IPS DF 6.9 (cell line): ENCODE measurements at places on chromosomes 6 and 20.

- H3K27ac ChIP-seq = no peak overlapping the region
- H3K4me3 ChIP-seq = no peak overlapping the region
- H3K36me3 ChIP-seq = no peaks in the 10 kb centered on the region; the same call in 1 of the 2 replicates
Measured at GRCh38 chr6:451847-452246, 60.3 kb downstream of the IRF4 start.

- no peaks in the 10 kb centered on the region for H3K4me1 ChIP-seq
- no peak overlapping the region for H3K4me3 ChIP-seq
- no peaks in the 10 kb centered on the region for H3K36me3 ChIP-seq
- H3K27ac ChIP-seq = no peak overlapping the region
- DNase-seq = no peak
Measured at GRCh38 chr6:46271107-46271506, 100.3 kb upstream of the ENPP5 start.

DNA sequence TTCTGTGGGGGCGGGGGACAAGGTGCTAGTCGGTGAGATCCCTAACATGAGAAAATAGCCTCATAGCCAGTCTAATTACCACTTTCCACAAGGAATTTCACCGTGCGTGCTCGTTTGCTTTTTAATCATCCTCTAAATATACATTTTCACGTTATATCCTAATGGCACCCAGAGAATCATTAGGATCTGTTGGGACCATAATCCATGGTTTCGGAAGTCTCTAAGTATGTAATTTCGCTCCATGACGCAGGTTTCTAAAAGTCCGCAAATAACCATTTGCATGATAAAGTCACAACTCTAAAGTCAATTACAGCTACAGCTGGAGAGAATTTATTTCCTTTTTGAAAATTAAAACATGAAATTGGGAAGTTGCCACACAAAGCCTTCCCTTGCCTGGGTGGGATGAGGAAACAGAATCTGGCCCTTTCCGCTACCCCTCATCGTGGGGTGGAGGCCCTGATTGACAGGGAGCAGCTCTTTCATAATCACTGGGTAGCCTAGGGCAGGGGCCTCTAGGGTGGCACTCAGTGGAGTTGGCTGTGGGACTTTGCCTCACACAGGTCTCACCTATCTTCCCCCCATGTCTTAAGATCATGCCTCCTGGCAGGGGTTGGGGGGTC lies 81.9 kb downstream of the LRFN2 start:
- no peak overlapping the region for H3K27ac ChIP-seq
- peaks cover 1% of the 10 kb centered on the region; the same call in 1 of the 2 replicates for H3K4me1 ChIP-seq
- H3K4me3 ChIP-seq = no peak overlapping the region
- no peaks in the 10 kb centered on the region for H3K27me3 ChIP-seq
- no peak for DNase-seq

DNA sequence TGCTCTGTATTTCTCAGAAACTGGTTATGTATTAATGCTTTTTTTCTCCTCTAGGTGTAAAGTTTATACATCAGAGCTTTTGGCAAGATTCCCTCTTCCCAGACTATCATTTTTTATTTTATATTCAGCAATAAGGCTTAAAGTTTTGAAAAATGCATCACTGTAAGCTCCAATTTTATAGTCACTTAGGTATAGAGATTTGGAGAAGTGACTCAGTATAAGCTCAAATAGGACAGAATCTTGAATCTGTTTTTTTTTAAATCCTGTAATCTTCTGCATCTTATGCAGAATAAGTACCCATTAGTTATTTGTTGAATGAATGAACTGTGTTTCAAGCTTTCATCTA lies 1.0 kb downstream of the NCOA7 start:
- no peak for DNase-seq
- H3K27me3 ChIP-seq = no peaks in the 10 kb centered on the region
- H3K36me3 ChIP-seq = no peaks in the 10 kb centered on the region
- peaks cover 1% of the 10 kb centered on the region for H3K4me1 ChIP-seq

GRCh38 chr6:27296106-27296783 lies 15.8 kb downstream of the POM121L2 start:
- no peak for DNase-seq
- H3K36me3 ChIP-seq = no peaks in the 10 kb centered on the region
- no peak overlapping the region for H3K27ac ChIP-seq
- peak overlapping the region; percentile 63; the same call in 1 of the 2 replicates for H3K4me3 ChIP-seq
- no peaks in the 10 kb centered on the region; the same call in 1 of the 2 replicates for H3K27me3 ChIP-seq
- peaks cover 2% of the 10 kb centered on the region; the same call in 1 of the 2 replicates for H3K4me1 ChIP-seq

- DNase-seq = peak; percentile 66
- H3K36me3 ChIP-seq = no peaks in the 10 kb centered on the region
- no peaks in the 10 kb centered on the region; the same call in 1 of the 2 replicates for H3K4me1 ChIP-seq
- H3K27ac ChIP-seq = no peak overlapping the region
- H3K27me3 ChIP-seq = peaks cover 41% of the 10 kb centered on the region
Measured at GRCh38 chr6:149925974-149926777, 3.3 kb upstream of the RAET1G start.

DNA sequence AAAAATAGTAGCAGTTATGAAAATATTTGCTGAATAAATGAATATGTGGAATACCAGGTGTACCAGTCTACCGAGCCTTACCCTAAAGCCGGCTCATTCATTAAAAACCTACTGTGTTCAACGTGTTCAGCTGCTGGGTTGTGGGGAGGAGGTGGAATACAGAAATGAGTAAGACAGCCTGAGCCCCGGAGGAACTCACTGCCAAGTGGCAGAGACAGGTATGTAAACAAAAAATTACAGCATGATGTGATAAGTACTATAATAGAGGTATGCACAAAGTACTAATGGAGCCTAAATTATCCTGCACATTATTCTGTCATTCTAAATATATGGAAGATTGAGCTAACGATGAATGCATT lies 6.8 kb upstream of the ADTRP start:
- H3K4me3 ChIP-seq = no peak overlapping the region
- H3K27ac ChIP-seq = no peak overlapping the region
- H3K4me1 ChIP-seq = no peaks in the 10 kb centered on the region

DNA sequence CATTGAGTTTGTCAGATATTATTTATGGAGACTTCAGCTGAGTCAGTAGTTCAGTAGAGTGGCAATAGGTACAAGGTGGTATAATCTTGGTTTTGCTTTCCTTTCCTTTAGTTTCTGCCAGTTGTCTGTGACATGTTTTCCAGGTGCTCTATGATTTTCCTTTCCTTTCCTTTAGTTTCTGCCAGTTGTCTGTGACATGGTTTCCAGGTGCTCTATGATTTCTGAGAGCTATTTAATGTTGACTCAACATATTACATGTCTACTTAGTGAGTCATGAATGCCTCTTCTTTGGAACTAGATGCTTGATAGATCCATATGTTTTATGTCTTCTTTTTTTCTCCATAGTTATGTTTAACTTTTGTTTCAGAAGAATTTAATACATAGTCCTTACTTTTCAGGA lies 186.4 kb upstream of the DEFB112 start:
- no peak overlapping the region for H3K4me3 ChIP-seq
- H3K27ac ChIP-seq = no peak overlapping the region
- H3K4me1 ChIP-seq = no peaks in the 10 kb centered on the region; the same call in 1 of the 2 replicates
- H3K36me3 ChIP-seq = no peaks in the 10 kb centered on the region

DNA sequence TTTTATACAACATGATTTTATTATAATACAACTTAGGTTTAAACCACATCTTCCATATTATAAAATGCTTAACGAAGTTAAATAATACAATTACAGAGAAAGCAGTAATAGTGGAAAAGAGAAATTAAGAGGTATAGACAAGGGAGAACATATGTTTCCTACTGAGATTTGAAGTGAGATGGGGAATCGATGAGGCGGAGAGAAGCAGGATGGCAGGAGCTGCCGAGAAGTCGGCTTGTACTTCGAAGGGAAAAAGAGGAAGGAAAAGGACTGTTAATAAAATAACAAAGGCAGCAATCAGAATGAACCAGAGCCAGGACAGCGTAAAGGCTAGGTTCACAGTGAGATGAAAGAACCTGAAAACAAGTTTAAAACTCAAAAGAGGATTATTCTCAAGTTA lies 15.4 kb downstream of the FBXL4 start:
- H3K36me3 ChIP-seq = no peaks in the 10 kb centered on the region
- H3K4me3 ChIP-seq = no peak overlapping the region
- peaks cover 1% of the 10 kb centered on the region; the same call in 1 of the 2 replicates for H3K4me1 ChIP-seq
- no peak for DNase-seq

- H3K27me3 ChIP-seq = no peaks in the 10 kb centered on the region
- H3K4me3 ChIP-seq = no peak overlapping the region
- no peak for DNase-seq
- no peak overlapping the region for H3K27ac ChIP-seq
- H3K4me1 ChIP-seq = peaks cover 4% of the 10 kb centered on the region; the same call in 1 of the 2 replicates
Measured at GRCh38 chr6:105263685-105264610, 84.1 kb upstream of the POPDC3 start.

- no peaks in the 10 kb centered on the region for H3K4me1 ChIP-seq
- H3K36me3 ChIP-seq = no peaks in the 10 kb centered on the region
- H3K27me3 ChIP-seq = no peaks in the 10 kb centered on the region
- H3K4me3 ChIP-seq = no peak overlapping the region
Measured at GRCh38 chr6:105644073-105644489, 241.2 kb upstream of the PREP start.

DNA sequence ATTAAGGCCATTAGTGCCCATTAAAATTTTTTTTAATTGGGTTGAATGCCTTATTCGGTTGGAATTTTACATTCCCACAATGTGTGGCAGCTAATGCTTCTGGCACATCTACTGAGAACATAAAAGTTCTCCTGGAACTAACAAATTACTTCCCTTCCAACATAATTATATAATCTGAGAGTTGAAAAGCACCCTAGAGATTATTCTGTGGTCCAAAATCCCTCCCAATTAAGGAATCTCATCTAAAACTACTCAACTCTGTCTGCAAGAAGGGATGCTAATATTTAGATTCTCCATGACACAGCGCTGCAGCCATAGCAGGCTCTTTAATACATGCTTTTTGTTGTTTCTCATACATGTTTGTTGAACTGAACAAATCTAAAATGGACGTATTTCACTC lies 4.0 kb downstream of the NUDT3 start:
- H3K4me3 ChIP-seq = no peak overlapping the region
- H3K36me3 ChIP-seq = no peaks in the 10 kb centered on the region
- H3K27ac ChIP-seq = no peak overlapping the region
- H3K4me1 ChIP-seq = no peaks in the 10 kb centered on the region
- DNase-seq = no peak

GRCh38 chr6:166592821-166593220 lies 6.3 kb upstream of the RAMACL start:
- DNase-seq = no peak
- H3K27ac ChIP-seq = no peak overlapping the region
- H3K4me3 ChIP-seq = no peak overlapping the region
- no peaks in the 10 kb centered on the region for H3K27me3 ChIP-seq
- no peaks in the 10 kb centered on the region for H3K4me1 ChIP-seq

DNA sequence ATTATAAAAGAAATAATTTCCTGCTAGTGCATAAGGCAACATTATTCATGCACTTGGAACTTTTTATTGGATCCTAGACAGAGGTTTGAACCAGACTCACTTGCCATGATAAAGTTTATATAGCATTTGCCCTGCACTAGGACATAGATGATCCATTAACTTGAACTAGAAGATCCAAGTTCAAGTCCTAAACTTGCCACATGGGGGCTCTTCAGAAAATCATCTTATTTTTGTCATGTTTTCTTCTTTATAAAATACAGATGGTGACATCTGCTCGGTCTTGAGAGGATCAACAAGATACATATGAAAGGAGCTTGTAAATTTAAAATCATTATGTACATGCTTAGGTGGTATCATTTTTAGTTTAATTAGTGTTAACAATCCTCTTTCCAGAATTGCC lies 94.5 kb downstream of the SIM1 start:
- H3K4me1 ChIP-seq = no peaks in the 10 kb centered on the region
- H3K27ac ChIP-seq = no peak overlapping the region
- DNase-seq = no peak
- no peaks in the 10 kb centered on the region for H3K27me3 ChIP-seq
- H3K36me3 ChIP-seq = no peaks in the 10 kb centered on the region

DNA sequence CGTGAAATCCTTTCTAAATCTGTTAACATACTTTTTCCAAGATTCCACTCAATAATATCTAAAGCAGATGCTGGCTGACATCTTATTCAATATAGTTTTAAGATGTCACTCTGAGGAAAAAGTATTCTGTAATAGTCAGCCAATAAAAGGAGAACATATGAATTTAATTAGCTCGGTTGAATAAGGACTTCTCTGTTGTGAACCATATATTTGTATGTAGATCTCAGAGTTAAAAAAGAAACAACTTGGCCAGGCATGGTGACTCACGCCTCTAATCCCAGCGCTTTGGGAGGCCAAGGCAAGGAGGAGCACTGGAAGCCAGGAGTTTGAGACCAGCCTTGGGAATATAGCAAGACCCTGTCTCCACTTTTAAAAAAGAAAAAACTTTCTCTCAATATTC lies 7.4 kb upstream of the CD24 start:
- H3K36me3 ChIP-seq = no peaks in the 10 kb centered on the region
- H3K4me3 ChIP-seq = no peak overlapping the region
- DNase-seq = no peak
- H3K27me3 ChIP-seq = no peaks in the 10 kb centered on the region

DNA sequence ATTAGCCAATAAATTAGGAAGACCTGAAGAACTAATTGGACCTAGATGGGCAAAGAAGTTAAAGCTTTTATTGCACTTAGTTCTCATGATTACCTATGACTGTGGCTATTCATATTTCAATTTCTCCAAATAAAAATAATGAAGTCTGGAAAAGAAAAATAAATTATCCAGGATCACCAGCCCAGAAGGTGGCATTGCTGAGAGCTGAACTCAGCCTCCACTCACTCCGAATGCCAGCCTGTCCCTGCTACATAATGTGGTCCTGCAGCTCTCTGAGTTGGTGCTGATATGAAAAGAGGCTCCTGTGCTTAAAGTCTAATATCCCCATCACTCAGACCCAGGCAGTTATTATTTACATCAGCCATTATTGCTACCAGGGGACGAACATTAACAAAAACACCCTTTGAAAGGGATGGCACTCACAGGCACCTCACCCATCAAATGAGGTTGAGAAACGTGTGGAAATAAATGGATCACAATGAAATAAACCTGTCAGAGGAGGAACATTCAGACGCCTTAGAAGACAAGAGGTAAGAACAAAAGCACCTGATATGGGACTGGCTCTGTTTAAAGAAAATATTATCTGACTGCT lies 649.7 kb upstream of the CHD6 start:
- DNase-seq = no peak
- 0 out of 2 replicates have a peak, but pooled peaks cover 2% of the 10 kb centered on the region for H3K4me1 ChIP-seq
- H3K4me3 ChIP-seq = no peak overlapping the region
- no peaks in the 10 kb centered on the region for H3K36me3 ChIP-seq
- no peak overlapping the region for H3K27ac ChIP-seq

- no peaks in the 10 kb centered on the region for H3K4me1 ChIP-seq
- H3K27ac ChIP-seq = no peak overlapping the region
- H3K27me3 ChIP-seq = no peaks in the 10 kb centered on the region
- DNase-seq = peak; percentile 48
Measured at GRCh38 chr6:53718597-53719460, 53.3 kb upstream of the KLHL31 start.

DNA sequence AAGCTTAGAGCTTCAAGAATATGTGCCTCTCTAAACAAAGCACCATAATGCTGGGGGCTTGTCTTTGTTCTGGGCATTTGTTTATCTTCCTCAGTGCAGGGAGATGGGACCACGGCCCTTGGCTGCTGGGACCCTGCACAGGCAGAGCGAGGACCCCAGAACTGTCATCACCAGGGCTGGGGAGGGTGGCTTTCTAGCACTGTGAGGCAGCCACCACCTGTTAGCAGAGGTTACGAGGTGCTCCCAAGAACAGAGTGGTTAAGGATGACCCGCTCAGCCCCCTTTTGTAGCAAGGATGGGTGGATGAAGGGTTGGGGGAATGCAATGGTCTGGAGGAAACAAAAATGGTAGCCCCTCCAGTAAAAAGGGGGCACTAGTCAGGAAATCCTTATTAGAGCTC lies 34.9 kb downstream of the METTL24 start:
- peaks cover 7% of the 10 kb centered on the region for H3K4me1 ChIP-seq
- no peaks in the 10 kb centered on the region for H3K27me3 ChIP-seq
- DNase-seq = no peak

- H3K4me3 ChIP-seq = no peak overlapping the region
- no peaks in the 10 kb centered on the region for H3K36me3 ChIP-seq
- H3K27ac ChIP-seq = no peak overlapping the region
- DNase-seq = no peak
- H3K4me1 ChIP-seq = peaks cover 14% of the 10 kb centered on the region
Measured at GRCh38 chr6:131293472-131293911, 158.2 kb downstream of the AKAP7 start.
